ENCODE measurements at places on chromosomes 3 and 15.

DNA sequence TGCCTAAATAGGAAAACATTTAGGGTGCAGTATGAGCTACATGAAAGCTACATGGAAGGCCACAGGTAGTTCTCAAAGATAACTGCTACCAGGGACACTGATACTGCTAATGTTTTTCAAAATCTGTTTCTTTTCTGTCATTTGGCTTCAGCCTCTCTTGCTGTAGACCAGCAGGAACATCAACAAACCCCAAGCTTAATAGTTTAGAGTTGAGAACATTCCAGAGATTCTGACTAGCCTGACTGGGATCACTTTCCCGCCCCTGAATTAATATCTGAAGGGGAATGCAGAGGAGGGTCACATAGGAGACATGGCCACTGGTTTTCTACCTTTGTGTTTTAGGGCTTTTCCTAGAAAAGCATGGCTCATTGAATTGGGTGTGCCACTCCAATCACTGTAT is 16.9 kb upstream of the C3orf38 start:
- DNase-seq = no peak

GRCh38 chr3:46853441-46854415 is 9.5 kb downstream of the MYL3 start:
- DNase-seq = no peak

- DNase-seq = no peak
Measured at GRCh38 chr3:179956416-179956830, 80.3 kb downstream of the PEX5L start.

- no peak for DNase-seq
Measured at GRCh38 chr3:16770792-16771191, 114.0 kb upstream of the PLCL2 start.

- no peak for DNase-seq
Measured at GRCh38 chr3:87805670-87806069, 253.1 kb downstream of the CGGBP1 start.

GRCh38 chr15:79025802-79026201 is 64.8 kb downstream of the RASGRF1 start:
- no peak for DNase-seq

DNA sequence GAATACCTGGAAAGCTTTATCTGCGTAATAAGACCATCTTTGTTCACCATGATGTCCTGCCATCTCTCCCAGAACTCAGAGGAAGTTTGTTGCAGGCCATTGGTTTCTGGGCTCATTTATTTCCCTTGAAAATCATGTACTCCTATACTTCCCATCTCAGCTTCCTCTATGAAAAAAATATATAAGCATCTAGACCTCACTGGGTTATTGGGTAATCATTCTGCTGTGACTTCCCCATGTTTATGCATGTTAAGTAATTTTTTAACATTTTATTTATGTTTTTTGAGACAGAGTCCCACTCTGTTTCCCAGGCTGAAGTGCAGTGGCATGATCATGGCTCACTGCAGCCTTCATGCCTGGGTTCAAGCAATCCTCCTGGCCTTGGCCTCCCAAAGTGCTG is 184.5 kb downstream of the ZPLD1 start:
- DNase-seq = no peak

DNA sequence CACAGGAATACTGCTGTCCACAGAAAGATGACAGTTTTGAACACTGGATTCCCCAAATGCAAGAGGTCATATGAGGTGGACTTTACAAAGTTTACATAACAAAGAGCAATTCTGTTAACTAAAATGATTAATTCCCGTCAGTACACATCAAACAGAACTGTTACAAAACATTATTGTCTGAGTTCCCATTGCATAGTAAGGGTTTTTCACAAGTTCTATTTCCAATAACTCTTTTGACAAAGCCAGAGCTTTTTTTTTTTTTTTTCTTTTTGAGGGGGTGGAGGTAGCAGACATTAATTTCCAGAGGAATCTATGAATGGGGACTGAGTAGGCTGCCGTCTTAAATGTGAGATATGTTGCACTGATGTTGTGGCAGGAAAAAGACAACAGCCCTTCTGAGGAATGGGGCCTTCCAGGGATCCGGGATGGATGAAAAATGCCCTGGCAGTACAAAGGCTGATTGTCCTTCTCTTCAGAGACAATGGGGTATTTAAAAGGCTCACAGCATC is 178.1 kb upstream of the KBTBD8 start:
- no peak for DNase-seq

DNA sequence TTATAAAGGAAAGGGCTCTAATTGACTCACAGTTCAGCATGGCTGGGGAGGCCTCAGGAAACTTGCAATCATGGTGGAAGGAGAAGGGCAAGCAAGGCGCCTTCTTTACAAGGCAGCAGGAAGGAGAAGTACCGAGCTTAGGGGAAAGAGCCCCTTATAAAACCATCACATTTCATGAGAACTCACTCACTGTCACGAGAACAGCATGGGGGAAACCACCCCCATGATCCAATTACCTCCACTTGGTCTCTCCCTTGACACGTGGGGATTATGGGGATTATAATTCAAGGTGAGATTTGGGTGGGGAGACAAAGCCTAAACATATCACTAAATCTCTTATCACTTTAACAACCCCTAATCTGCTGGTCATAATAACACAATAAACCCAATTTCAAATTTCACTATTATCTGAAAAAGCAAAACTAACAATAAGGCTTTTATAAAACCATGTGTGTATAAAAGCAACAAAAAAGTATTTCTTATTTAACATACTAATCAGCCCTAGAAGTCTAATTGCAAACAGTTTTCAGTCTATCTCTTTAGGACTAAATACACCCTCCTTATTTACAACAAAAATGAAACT is 43.2 kb downstream of the SCAPER start:
- DNase-seq = no peak

DNA sequence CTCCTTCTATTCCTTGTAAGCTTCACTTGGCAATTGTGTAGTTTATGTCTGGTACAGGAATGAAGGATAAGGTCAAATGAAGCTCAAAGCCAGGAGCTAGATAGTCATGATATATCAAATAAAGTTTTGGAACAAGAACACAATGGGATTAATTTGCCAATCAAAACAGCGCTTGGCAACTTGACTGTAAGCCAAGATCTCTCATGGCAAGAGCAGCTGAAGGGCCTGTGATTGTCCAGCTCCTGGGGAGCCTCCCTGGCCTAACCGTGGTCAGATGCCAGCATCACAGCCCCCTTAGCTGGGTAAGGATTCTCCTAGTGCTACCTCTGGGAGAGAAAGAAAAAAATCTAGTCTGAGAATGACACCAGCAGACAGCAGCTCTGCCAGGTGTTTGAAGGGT is 97.2 kb downstream of the LIPC start:
- DNase-seq = no peak

DNA sequence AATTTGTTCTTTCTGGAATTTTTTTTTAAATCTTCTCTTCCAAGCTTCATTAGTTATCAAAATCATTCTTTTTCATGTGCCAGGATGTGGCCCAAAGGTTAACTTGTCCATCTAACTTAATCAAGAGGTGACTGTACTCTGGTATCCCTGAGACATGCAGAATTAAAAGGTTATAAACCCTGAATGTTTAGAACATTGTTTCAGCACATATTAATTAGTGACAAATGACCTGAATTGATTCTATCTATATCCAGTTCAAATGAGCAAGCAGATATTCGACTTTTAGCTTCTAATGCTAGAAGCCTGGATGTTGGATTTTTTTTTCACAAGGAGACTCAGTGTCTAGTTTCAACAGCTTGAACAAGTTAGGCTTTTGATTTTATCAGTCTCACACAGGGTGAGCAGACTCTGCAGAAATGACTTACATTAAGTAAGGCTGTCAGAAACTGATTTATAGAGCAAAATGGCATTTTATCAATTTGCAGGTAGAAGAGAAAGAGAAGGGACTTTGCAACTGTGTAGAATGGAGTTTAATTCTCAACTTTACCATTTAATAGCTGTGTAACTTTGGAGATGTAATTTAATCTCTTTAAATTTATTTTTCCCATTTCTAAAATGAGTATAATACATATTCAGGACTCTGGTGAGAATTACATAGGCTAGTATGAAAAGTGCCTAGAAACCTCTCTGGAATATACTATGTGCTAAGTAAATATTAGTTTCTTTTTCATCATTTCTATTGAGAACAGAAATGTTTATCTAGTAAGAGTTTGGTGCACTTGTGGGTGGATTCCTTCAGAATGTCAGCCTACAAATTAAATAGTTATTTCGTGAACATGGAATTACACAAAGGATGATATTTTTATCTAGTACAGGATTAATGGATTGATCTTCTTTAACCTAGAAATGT is 100.0 kb downstream of the ALCAM start:
- no peak for DNase-seq

- DNase-seq = no peak
Measured at GRCh38 chr3:47065058-47065457, 85.6 kb downstream of the NBEAL2 start.

All from activated gamma-delta T cell (primary cell).